ENCODE measurements at places on chromosomes 7 and 10. TPM values are rescaled to one million over a fixed set of nuclear protein-coding genes. Genes with fewer than 3 reads are reported as not detected.
A peak's percentile ranks its signal among the peaks of the same experiment; 100 is the strongest.

- peak; percentile 26 for DNase-seq
Observed at GRCh38 chr10:132703419-132704007, 82.4 kb downstream of the NKX6-2 start.

DNA sequence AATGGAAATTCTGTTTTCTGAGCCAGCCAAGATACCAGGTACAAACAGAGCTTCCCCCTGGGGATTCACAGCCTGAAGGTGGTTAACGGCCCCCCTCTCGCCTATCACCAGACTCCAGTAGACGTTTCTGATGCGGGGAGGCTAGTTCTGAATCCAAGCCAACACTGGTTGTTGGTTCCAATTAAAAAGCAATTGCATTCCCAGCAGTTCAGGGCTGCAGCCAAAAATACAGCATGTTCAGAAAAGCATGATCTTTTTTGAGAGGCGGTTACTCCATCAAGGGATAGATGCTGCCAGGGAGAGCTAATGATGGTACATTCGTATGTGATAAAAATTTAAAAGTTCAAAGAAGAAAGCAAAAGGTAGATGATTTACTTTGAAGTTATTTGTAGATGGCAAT is 481.0 kb downstream of the GALNT17 start:
- DNase-seq: no peak

GRCh38 chr7:27936047-27936767 is 196.2 kb downstream of the TAX1BP1 start:
- DNase-seq: no peak

DNA sequence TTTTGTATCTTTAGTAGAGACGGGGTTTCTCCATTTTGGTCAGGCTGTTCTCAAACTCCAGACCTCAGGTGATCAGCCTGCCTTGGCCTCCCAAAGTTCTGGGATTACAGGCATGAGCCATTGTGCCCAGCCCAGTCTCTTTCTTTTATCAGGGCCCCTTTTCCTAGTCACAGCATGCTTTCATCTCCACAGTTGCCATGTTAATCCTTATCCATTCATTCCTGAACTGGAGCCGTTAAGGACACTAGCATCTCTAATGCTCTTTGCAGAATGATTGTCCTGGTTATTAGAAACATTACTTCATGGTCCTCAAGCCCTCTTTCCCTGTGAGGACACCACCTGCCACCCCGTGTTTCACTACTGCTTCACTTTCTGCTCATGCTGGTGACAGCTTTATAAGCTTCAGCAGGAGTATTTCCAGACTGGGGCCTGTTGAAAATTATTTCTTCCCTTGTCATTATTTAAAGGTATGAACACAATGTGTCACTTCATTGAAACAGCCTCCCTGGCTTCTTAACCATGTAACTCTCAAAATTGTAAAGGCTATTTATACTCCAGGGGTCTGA is 313.9 kb downstream of the BMPER start:
- no peak for DNase-seq

- peak; percentile 90 for DNase-seq
Observed at GRCh38 chr10:70462349-70462984, 16.1 kb upstream of the PALD1 start.

- no peak for DNase-seq
Observed at GRCh38 chr10:1107679-1108078, 51.5 kb downstream of the WDR37 start.

GRCh38 chr7:51080622-51081269 is 235.9 kb downstream of the COBL start:
- no peak for DNase-seq

The OPN1SW gene
- total RNA-seq: not detected

The HOXA3 gene
- 0.72 TPM for total RNA-seq
